Smooth muscle cell of the brain vasculature (primary cell): ENCODE measurements at places on chromosomes 3 and 15.

GRCh38 chr15:29616512-29616911 lies 205.8 kb downstream of the TJP1 start:
- no peak for DNase-seq

DNA sequence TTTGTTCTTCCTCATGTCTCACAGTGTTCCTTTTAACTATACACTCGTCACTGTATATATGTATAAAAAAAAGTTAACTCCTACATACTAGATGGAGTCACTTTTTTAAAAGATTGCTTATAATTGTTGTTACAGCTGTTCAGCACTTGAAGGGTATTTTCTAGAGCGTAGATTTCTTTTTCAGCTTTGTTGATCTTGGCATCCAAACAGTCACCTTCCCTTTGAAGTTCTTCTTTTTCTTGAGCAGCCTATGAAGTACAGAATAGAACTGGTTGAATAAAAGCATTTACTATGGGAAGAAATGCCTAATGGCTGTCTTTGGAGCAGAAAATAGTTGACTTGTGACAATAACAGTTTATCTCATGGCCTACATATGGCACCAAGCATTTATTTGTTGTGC lies 17.8 kb downstream of the TTC14 start:
- no peak for DNase-seq

- DNase-seq = peak; percentile 52
These were observed 34.8 kb upstream of the RASA2 start for GRCh38 chr3:141452045-141452444.

GRCh38 chr15:49290191-49290590 lies 120.1 kb downstream of the GALK2 start:
- no peak for DNase-seq

GRCh38 chr15:29550834-29551465 lies 271.3 kb downstream of the TJP1 start:
- no peak for DNase-seq
